Skeletal muscle cell (primary cell): ENCODE measurements at places on chromosomes 2 and 18.

- no peak for DNase-seq
These were observed at the start of gene RAMP1 for GRCh38 chr2:237859533-237860272. RAMP1 (plus strand) TSS chr2:237859623; CDS start chr2:237859676, 53 bp downstream.

DNA sequence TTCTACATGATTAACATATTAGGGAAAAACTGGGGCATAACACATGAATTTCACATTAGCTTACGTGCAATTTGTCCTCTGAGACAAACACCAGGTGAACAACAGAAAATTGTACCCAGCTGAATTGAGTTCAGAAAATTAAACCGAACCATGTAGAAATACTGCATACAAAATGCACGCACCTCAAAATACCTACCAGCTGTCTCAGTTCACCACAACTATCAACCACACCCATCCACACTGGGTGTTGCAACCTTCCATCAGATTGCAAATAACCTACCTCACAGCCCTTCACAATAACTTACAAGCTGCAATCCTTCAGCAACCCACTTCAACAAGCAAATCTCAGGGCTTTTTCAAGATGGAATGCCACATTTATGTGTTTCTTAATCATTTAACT lies 55.9 kb downstream of the UNC50 start:
- DNase-seq = no peak

- no peak for DNase-seq
These were observed 104.4 kb upstream of the SALL3 start for GRCh38 chr18:78875016-78875777.

GRCh38 chr2:43105586-43106558 lies 120.5 kb downstream of the ZFP36L2 start:
- no peak for DNase-seq

DNA sequence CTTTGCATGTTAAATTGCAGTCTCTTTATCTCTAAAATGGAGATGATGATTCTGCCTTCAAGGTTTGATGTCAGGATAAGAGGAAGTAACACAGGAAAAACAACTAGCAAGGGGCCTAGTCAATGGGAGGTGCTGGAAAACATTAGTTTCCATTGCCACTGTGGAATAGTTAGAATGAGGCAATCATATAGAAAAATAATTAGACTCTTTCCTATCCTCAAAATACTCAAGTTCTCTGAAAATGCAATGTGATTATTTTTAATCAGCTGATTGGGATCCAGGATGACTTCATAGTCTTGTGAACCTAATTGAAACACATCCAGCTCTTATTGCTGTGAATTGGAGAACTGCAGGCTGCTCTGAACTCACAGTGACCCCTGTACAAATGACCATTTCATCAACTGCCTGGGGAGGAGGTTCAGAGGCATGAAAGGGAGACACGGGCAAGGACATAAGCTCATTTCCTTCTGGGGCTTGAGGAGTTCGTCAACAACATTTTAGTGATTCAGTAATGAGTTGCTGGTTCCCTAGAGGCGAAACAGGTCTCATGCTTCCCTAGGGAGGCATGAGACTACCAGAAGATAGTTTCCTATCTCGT lies 422.5 kb downstream of the LPIN1 start:
- DNase-seq = peak; percentile 45

- DNase-seq = no peak
These were observed 44.2 kb downstream of the LYPD6B start for GRCh38 chr2:149082735-149083134.

DNA sequence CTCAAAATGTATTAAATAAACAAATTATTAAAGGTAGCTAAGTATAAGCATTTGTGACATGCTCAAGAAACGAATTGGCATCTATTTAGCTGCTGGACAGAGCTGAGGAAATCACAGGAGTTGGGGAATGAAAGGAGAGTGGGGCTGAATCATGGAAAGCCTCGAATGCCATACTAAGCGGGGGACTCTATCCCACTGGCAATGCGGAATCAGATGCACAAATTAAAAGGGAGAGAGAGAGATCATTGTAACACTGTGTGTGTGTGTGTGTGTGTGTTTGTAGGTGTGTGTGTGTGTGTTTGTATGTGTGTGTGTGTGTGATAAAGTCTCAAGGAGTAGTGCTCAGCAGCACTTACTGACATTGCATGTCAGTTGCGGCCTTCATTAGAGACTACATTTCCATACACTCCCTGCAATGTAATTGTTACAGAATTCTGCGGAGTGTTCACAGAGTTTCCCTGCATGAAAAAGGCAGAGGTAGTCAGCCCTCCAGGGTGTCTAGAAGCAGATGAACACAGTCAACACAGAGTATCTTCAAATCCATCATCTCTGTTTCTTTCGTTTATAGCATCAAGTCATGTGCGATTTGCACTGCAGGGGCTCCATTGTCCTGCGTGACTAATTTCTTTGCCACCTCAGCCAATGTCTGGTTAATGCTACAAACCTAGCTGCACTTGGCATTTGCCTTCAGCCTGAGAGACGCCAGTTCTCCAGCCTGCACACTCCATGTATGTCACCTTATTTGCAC lies 111.7 kb upstream of the CYRIA start:
- DNase-seq = no peak

- no peak for DNase-seq
These were observed 9.1 kb upstream of the PRELID3A start for GRCh38 chr18:12398625-12399024.

- no peak for DNase-seq
These were observed 3.7 kb downstream of the NPPC start for GRCh38 chr2:231922311-231923009.
